ENCODE measurements at places on chromosomes 3 and 15.

- DNase-seq, result no peak
Measured at GRCh38 chr3:90253131-90253530, 1145.7 kb downstream of the EPHA3 start.

DNA sequence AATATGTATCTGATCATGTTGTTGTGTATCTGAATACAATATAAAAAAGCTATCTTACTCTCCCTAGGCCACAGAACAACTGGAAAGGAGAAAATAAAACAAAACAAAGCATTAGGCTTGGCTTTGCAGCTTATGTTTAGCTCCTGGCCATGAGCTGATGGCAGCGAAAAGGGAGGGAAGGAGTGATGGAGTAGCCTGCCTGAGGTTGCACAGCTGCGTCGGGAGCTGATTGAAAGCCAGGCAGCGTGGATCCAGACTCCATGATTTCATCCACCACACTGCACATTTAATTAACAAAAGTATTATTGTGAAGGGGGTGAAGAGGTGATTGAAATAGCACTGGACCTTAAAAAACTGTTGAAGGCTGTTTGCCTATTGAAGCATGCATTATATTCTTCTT, 212.2 kb downstream of the GABRG3 start:
- DNase-seq, result no peak

GRCh38 chr15:98798375-98798893, 150.1 kb downstream of the IGF1R start:
- DNase-seq, result no peak

GRCh38 chr15:84826369-84826823, 9.2 kb downstream of the ALPK3 start:
- DNase-seq, result no peak

DNA sequence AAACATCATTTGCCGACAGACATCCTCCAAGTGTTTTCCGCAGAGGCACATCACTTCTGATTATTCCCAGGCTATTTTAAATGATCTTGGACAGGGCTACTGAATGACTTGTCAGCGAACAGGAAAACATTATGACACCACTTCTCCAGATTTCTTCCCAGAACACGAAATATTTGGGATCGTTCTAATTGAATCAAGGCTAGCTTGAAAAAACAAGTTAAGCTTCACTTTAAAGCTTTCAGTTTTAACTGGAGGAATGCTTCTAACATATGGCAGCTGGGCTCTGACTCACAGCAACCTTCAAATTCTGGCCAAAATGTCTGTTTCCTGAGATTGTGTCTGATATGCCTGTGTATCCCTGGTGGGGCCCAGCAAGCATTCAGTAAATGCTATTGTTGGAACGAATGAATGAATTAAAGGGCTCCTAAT, 127.0 kb upstream of the ICE2 start:
- no peak for DNase-seq

GRCh38 chr3:189567766-189568420, 63.3 kb upstream of the TP63 start:
- DNase-seq, result no peak

- no peak for DNase-seq
Measured at GRCh38 chr3:157089455-157090221, 70.3 kb downstream of the CCNL1 start.

DNA sequence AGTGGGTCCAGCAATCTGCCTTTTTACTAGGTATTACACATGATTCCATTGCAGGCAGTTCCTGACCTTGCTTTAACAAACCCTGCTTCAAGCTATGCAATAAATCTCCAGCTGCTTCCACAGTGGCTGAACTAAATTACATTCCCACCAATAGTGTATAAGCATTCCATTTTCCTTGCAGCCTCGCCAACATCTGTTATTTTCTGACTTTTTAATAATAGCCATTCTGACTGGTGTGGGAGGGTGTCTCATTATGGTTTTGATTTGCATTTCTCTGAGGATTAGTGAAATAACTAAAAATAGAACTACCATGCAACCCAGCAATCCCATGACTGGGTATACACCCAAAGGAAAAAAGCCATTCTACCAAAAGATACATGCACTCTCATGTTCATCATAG, 36.4 kb upstream of the DNAJC13 start:
- DNase-seq, result no peak

DNA sequence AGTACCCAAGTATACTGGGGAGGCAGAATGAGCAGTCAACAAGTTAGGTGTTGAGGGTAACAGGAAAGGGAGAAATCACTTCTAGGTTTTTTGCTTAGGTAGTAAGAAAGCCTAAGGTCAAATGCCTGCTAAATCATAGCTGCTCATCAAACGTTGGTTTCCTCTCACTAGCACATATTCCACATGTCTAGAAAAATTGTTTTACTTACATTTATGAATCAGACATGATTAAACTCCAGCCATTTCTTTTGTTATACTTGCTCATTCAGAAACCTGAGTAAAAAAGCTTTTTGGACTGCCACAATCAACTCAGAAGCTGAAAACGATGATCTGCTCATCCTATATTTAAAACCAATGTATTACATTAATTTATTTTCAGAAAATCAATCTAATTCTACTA, 40.2 kb downstream of the SLC9A9 start:
- no peak for DNase-seq

DNA sequence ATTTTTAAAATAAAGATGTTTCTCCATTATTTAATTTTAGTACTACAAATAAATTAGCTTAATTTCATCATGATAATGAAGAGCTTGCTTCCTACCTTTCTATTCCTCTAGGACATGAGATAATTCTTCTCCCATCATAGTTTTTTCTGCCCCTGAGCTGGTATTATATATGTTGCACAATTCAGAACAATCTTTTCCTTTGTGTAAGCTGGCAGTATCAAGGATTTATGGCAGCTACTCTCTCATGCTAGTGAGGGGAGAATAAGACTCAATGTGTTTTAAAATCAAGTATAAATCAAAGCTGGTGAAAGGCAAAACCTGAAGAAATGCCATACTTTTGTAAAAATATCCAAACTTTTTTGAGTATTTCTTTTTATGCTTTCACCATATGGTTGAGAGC, 1405.3 kb downstream of the SI start:
- DNase-seq, result no peak

DNA sequence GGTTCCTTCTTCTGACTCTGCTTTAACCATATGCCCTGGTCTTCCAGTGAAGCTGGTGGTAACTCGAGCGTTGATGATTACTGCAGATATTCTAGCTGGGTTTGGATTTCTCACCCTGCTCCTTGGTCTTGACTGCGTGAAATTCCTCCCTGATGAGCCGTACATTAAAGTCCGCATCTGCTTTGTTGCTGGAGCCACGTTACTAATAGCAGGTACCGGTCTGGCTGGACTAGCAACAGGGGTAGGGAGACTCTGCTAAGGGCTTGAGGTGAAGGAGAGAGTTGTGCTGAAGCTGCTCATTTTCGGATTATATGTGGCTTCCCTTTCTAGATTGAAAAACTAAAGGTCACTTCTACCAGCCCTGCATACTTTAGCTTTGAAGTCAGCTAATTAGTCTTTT, 16.8 kb downstream of the CLDN16 start:
- DNase-seq, result no peak

DNA sequence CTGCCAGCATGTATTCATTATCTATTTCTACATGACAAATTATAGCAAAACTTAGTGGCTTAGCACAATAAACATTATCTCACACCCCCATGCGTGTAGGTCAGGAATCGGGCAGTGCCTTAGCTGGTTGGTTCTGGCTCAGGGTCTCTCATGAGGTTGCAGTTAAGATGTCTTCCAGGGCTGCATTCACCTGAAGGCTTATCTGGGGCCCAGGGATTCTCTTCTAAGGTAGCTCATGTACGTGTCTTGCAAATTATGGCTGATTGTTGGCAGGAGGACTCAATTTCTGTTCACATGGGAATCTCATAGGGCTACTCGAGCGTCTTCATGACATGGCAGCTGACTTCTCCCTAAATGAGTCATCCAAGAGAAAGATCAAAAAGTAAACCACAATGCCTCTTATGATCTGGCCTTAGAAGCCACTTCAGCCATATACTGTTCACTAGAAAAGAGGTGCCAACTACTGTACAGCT, 42.9 kb upstream of the TSC22D2 start:
- no peak for DNase-seq

DNA sequence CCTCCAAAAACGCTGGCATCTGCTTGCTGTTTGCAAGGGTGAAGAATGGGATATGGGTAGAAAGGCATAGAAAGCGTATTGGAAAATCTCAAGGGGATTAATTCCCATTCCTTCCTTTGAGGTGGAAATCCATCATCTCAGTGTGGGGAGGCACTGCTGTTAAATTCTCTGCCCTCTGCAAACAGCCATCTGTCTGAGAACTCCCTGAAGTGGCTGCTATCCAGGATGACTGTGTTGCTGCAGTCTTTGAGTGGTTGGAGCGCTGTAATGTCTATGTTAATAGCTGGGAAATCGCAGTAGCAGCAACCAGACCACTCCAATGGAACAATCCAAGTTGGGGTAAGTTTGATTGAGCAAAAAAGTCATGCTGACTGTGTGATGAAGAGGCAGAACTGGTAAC, 625.9 kb downstream of the NLGN1 start:
- no peak for DNase-seq

DNA sequence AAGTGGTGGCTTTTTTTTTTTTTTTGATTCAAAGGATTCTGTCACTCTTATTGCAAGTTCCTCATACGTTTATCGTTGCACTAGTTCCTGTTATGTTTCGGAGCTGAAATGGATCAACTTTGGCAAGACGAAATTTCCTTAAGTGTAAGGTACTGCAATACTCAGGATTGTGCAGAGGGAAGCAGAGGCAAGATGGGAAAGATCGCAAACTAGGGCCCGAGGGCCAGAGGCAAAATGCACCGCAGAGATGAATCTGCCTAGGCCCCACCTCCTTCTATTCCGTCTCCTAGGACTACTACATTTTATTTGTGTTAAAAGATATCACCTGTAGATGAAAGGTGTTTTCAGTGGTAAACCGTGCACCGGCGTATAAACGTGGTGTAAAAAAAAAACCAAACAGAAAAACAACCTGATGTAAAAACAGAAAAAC, 331 bp downstream of the RNU6-1 start:
- no peak for DNase-seq

GRCh38 chr3:84223512-84223911, 735.3 kb upstream of the CADM2 start:
- no peak for DNase-seq

GRCh38 chr15:25909806-25910205, 46.7 kb upstream of the ATP10A start:
- DNase-seq, result no peak

- no peak for DNase-seq
Measured at GRCh38 chr3:53167418-53168174, 6.6 kb downstream of the PRKCD start.

GRCh38 chr3:188316021-188316722, 162.2 kb downstream of the LPP start:
- DNase-seq, result no peak

DNA sequence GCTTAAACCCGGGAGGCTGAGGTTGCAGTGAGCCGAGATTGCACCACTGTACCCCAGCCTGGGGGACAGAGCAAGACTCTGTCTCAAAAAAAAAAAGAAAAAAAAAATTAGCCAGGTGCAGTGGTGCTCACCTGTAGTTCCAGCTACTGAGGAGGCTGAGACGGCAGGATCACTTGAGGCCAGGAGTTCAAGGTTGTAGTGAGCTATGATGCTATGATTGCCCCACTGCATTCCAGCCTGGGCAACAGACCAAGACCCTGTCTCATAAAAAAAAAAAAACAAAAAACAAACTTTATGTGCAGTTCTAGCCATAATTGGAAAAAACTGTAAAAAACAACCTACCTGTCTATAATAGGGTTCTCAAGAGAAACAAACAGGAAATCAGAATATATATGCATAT, 39.9 kb upstream of the IGF2BP2 start:
- no peak for DNase-seq

DNA sequence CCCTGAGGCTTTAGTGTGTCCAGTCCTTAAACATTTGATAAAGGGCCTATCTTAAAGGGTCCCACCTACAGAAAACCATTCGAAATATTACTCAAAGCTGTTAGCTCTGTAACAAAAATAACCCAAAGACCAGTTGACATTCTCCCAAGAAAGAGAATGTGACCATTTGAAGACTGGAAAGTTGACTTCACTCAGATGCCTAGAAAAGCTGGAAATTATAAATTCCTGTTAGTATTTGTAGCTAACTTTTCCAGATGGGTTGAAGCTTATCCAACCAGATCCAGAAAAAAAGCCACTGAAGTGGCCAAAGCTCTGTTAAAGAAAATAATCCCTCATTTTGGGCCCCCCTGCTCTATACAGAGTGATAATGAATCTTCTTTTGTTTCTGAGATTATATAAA, 408.4 kb downstream of the PLOD2 start:
- DNase-seq, result no peak

DNA sequence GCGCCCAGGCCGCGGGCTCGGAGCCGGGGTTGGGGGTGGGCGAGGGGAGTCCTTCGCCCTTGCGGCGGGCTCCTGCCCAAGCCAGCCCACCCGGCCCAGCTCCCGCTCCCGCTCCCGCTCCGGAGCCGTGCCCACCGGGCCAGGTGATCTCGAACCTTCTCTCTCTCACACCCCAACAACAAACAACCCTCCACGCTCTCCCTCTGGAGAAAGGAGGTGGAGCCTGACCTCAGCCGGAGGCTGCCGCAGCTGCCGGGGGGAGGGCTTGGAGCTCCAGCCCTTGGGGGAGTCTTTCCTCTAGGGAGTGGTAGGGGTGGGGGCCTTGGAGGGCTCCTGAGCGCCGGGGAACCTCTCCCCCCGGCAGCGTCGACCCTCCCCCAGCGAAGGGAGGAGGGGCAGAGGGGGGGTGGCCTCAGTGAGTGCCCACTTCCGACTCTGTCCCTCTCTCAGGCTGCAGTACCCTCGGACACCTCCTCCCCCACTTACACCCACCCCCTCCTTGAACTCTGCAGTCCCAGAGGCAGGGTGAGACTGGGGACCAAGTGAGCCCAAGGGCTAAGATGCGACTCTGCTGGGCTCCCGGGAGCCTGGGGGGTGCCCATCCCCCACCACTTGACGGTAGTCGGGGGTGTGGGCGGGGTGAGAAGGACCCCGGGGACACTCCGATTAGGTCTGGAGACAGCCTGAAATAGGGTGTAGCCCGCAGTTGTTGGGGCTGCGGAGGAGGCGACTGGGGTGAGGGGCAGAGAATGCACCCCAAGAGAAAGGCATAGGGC, 4.4 kb upstream of the BAHD1 start:
- no peak for DNase-seq

GRCh38 chr3:117479095-117479494, 769.5 kb downstream of the TUSC7 start:
- no peak for DNase-seq

- no peak for DNase-seq
Measured at GRCh38 chr3:133944181-133944580, 48.5 kb upstream of the RAB6B start.

- no peak for DNase-seq
Measured at GRCh38 chr3:172635588-172635987, 75.3 kb downstream of the NCEH1 start.

DNA sequence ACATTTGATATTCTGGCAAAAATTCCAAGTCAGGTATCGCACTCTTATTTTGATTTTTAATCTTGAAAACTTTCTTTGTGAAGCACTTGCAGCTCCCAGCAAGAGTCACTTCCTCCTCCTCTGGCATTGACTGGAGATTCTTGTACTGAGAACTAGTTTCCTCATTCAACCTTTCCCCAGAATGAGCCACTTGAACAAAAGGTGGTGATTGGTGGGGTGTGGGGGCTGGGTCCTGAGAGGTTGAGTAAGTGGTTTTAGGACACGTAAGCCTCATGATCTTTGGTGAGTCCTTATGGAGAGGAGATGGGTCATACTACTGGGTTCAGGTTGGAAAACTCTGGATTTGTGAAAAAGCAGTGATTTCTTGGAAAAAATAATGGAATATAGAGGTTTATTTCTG, 32.3 kb upstream of the ONECUT1 start:
- no peak for DNase-seq

GRCh38 chr3:153038779-153039178, 123.2 kb upstream of the RAP2B start:
- no peak for DNase-seq
